Stimulated activated CD4-positive, alpha-beta T cell treated with anti-CD3 and anti-CD28 coated beads, Interleukin-1b, Interleukin-23, amount 100 ng/mL, for 1 hour (primary cell): ENCODE measurements at places on chromosomes 11 and 22.

- no peak for DNase-seq
These were observed 24.3 kb downstream of the CD6 start for GRCh38 chr11:60995798-60996197.

DNA sequence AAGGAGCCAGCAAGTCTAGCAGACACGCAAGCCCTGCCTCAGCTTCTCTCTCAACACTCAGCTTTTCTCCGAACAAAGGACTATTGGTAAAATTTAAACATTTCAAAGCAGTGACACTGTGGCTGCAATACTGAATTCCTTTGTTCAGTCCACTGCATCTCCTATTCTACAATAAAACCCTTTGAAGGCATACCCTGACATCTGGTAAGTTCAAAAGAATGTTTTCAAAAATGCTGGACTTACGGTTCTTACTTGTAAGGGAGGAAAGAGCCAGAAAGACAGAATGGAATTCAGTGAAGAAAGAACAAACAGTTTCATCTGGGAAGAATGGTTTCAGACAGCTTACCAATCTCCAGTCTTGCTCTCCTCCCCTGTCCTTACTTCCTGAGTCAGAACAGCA, 12.7 kb upstream of the OR8K1 start:
- DNase-seq, result no peak

DNA sequence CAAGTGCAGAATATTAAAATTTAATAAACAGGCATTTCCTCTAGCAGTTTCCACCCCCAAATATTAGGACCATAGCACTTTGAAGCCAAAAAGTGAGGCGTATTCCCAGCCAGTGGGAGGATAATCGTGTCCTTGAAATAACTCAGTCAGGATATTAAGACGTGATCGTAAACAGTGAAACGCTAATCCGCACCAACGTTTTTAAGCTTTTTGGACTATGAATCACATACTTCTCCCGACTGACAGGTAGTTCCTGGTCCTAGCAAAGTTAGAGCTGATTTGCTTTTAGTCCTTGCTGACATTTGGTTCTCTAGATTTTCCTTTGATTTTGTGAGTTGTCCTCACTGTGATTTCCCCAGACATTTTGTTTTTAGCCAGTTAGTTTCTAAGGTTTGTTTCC, 197.1 kb upstream of the ARHGAP20 start:
- no peak for DNase-seq

DNA sequence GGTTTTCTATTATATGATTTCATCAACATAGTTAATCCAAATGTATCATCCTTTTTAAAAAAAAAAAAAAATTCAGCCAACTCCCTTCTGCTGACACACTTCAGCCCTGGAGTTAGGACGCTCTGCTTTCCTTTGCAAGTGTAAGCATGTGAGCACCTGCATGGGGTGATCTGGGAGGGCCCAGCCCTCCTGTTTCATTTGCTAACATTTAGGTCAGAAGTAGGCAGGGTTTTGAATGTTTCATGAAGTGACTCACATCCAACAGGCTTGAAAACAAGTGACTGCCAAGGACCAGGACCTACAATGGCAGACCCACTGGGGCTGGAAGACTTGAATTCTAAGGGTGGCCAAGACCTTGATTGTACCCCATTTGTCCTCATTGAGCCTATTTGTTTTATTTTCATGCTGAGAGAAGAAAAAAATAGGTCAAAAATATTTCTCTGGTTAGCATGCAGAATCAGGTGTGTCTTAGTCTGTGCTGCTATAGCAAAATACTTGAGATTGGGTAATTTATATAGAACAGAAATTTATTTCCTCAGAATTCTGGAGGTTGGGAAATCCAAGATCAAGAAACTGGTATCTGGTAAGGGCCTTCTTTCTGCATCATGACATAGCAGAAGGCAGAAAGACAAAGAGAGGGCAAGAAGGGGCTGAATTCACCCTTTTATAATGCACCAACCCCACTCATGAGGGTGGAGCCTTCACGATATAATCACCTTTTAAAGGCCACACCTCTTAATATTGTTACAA, 137.6 kb downstream of the CD44 start:
- no peak for DNase-seq

DNA sequence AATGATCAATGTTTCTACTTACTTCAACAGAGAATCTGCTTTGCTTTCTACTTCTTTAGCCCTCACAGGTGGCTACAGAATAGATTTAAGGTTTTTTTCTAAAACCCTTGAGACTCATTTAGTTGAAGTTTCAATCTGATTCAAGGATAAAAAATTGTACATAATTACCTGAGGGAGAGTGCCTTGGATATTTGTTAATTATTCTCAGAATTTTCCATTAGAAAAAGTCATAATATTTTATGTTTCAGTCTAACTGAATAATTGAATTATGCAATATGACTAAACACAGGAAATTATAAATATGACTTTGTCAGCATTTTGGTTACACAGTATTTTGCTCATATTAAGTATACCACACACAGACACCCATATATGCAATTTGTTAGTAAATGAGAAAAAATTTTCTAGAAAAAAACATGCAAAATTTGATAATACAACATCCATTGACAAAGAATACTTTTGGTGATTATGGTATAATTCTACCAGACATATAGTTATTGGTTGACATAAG, at the start of gene OR8J3:
Gene OR8J3 (minus strand): TSS at position 51 of the 511 bp plus-strand sequence. CDS start 2,483 bp downstream, outside the sequence.
- no peak for DNase-seq

DNA sequence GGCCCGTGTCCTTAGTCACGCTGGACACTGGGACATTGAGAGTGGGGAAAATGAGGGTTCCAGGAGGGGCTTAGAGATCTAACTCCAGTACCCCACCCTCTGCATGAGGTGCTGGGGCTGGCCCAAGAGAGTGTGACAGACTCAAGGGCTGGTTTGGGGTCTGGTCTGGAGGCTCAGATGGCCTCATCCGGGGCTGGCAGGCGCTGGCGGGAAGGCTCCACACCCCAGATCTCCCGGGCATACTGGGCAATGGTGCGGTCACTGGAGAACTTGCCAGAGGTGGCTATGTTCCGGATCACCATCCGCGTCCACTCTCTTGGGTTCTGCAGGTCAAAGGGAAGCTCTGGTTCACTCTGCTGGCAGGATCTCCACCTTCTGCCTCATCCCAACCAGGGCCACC, 2.5 kb upstream of the RASGRP2 start:
- no peak for DNase-seq

DNA sequence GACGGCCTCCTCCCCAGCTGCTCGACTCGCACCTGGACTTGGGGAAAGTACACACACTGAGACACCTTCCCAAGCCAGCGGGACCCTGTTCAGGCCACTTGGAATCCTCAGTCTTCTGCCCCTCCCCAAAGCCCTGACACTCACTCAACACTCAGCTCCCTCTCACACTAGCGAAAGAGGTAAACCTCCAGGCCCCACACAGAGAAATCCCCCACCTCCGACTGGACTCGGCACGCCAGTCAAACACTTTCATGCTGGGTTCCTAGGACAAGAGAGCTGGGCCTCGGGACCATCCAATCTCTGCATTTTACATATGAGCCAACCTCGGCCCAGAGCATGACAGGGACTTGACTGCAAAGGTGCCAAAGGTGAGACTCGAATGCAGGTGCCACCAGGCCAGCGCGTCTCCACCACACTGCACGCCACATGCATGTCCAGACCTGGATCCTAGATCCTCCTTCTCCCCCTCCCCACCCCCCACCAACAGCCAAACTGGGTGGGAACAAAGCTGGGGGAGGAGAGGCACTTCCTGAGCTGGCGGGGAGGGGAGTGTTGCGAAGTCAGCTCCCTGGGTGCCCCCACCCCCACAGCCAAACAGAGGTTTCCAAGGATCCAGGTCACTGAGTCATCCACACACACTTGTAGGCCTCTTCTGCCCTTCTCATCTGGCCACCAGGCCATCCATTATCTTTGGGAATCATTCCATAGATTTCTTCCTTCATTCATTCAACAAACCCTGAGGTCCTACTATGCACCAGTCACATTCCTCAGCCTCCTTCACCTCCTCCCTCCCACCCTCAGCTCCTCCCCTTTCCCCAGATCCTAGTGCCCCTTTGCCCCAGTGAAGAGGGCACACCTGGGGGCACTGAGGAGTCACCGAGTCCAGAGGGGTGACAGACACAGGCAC, 10.7 kb upstream of the CD5 start:
- DNase-seq, result no peak

GRCh38 chr22:42937164-42937843, 77.6 kb downstream of the PACSIN2 start:
- DNase-seq, result no peak

- no peak for DNase-seq
These were observed 86.7 kb upstream of the IZUMO1R start for GRCh38 chr11:94217705-94218104.

GRCh38 chr11:4211991-4212390, 117.4 kb downstream of the RRM1 start:
- no peak for DNase-seq

DNA sequence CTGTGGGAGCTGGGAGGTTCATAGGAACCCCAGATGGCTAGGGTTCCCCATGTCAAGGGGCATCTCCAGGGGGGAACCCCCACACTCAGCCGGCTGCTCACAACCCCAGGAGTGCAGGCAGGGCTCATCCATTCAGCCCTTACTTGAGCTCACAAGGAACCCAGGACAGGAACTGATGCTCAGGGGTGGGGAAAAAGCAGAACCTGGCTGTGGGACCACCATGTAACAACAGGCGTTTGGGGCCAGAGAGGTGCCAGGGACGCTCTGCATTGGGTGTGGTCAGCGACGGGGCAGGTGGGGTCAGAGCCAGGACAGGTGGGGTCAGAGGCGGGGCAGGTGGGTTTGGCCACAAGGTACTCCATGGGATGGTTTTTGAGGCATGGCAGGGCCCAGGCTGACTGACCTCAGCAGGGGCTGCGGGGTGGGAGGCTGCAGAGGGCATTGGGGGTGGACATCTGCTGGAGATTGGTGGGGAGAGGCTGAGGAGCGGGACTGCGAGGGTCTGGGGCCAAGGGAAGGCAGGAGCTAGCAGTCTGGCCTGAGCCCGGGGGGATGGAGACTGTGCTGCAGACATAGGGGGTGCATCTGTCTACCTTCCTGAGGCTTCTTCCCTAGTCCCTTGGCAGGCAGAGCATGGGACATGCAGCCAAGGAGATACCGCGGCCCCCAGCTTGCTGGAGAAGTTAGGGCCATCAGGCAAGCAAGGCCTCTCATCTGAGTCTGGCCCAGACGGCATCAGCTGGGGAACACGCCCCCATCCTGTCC, 34.0 kb upstream of the CARS1 start:
- DNase-seq, result no peak

GRCh38 chr11:73262851-73263495, 9.2 kb upstream of the P2RY6 start:
- DNase-seq, result no peak

DNA sequence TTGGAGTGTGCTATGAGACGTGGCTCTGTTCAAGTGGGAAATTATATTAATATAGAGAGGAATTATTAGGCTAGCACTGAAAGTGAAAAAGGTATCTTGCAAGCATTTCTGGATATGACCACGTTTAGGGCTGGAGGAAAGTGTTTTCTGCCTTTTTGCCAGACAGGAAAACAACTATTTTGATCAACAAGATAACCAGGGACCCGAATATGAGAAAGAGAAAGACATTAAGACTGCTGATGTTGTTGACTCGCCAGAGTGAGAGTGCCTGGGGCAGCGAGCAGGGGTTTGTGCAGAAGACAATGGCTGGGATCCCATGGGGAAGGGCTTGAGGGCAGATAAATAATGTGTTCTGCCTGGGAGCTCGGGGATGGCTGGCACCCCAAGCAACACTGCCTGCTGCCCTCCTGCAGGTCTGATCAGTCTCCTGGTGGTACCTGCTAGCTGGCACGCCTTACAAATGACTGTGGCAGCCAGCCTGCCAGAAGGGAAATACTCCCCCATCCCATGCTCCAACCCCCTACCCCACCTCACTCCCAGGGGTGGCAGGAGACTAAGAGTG, 23.1 kb upstream of the CHST1 start:
- DNase-seq, result no peak

- DNase-seq, result no peak
These were observed 685.0 kb downstream of the ETS1 start for GRCh38 chr11:127902382-127902781.

DNA sequence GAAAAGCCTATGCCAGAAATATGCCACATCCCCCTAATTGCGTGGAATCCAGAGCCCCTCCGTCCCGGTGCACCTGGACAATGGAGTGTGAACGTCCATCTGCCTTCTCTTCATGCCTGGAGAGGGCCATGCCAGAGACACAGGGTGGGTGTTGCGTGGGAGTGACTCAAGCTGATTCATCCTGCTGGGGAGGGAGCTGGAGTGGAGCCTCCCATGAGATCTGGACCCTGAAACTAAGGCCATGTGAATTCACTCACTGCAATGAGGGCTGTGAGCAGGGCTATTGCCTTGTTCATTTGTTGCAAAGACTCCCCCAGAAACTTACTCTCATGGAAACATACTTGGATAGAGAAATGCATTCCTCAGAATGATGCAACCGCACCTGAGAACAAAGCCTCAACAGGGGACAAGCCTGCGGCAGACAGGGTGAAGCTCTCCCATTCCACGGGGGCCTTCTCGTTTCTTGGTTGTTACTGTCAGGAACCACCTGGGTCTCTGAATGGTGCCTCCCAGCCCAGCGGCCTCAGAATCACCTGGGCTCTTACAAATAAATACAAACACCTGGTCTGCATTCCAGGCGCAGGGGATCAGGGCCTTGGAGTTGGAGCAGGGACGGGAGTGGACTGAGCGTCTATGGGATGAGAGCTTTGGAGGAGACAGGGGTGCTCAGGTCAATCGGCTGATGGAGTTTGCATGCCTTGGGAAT, 1031.2 kb downstream of the BRD1 start:
- DNase-seq, result no peak

DNA sequence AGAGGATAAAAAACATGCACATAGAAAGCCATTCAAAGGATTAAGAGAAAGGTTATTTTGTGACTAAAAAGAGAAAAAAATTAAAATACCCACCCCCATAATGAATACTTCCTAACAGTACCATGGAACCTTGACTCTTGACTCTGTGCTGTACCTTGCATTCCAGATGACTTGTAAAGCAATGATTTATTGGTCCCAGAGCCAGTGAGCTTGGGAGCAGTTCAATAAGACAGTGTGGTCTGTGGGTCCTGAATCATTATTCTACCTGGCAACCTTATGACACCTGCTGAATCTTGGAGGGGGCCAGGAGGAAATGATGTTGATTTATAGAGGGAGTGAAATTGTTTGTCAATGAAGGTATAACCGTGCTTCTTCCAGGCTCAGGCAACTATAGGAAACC, 34.2 kb upstream of the PAX6 start:
- DNase-seq, result no peak

- no peak for DNase-seq
These were observed 960.9 kb upstream of the FAT3 start for GRCh38 chr11:91263496-91264365.

DNA sequence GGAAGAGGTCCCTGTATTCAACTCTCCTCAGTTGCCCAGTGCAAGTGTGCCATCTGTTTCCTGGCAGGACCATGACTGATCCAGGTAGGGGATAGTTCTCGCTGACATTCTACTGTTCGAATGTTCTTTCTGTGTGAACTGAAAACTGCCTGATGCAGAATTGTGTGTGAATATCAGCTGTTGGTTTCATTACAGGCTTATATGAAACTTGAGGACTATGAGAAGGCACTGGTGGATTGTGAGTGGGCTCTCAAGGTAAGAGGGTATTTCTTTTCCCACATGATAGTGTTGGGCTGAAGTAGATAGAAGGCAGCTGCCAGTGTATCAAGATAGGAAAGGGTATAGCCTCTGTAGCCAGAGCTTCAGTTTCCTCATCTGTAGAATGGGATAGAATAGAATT, 15.3 kb downstream of the TTC12 start:
- no peak for DNase-seq
